NCI-H187 (cell line): ENCODE measurements at places on chromosomes 2 and 18.
A peak's percentile ranks its signal among the peaks of the same experiment; 100 is the strongest.

DNA sequence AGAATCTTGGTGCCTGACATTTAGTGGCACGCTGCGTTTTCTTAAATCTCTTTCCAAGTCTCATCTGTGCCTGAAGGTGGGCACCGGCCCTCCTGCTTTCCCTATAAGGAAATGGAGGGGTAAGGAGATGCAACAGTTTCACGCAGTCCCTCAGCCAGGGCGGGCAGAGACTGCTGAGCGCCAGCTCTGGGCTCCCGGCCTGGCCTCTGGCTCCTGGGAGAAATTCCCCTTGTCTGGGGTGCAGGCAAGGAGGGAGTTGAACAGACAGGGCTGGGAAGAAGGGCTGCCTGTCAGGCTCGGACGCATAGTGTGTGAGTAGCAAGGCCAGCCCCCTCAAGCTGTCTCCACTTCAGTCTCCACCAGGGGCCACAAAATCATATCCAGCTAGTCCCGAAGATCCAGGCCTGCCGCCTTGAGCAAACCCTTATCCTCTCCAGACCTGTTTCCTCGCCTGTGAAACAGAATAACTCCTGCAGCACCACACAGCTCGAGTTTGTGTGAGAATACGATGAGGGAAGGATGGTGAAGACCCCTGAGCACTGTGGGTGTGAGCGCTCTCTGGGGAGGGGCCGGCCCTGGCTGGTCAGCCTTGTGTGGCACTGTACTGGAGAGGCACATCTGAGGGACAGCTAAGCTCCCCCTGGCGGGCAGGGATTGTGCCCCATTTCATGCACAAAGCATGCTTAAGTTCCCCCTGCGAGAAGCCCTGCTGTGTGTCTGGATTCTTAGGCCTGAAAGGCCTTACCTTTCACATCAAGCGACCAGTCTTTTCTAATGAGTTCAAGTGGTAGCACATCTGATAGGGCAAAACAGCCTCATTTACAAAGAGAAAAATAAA, 33.8 kb downstream of the SDC1 start:
- no peak for DNase-seq

- no peak for DNase-seq
Observed at GRCh38 chr18:40056079-40056692, 1898.8 kb upstream of the PIK3C3 start.

- DNase-seq: no peak
Observed at GRCh38 chr18:79000997-79001396, 21.4 kb downstream of the SALL3 start.

GRCh38 chr2:66724241-66724640, 289.3 kb downstream of the MEIS1 start:
- DNase-seq: no peak

- no peak for DNase-seq
Observed at GRCh38 chr18:56202678-56203077, 435.7 kb downstream of the TXNL1 start.

DNA sequence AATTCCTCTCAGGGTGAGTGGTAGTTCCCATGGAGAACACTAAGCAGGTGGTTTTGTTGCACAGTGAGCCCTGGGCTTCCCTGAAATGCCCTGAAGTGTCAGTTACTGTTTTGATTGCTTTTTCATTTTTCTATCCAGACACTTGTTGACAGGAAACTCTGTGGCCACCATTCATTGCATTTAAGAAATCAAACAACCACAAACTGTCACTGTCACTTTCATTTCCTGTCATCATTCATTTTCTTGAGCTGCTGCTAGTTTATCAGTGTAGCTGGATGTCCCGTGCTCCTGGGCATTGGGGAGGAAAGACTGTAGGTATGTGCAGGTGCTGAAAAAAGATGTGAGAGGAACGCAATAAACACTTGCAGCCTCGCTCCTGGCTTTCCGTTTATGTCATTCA, 891.6 kb upstream of the ZEB2 start:
- DNase-seq: no peak

DNA sequence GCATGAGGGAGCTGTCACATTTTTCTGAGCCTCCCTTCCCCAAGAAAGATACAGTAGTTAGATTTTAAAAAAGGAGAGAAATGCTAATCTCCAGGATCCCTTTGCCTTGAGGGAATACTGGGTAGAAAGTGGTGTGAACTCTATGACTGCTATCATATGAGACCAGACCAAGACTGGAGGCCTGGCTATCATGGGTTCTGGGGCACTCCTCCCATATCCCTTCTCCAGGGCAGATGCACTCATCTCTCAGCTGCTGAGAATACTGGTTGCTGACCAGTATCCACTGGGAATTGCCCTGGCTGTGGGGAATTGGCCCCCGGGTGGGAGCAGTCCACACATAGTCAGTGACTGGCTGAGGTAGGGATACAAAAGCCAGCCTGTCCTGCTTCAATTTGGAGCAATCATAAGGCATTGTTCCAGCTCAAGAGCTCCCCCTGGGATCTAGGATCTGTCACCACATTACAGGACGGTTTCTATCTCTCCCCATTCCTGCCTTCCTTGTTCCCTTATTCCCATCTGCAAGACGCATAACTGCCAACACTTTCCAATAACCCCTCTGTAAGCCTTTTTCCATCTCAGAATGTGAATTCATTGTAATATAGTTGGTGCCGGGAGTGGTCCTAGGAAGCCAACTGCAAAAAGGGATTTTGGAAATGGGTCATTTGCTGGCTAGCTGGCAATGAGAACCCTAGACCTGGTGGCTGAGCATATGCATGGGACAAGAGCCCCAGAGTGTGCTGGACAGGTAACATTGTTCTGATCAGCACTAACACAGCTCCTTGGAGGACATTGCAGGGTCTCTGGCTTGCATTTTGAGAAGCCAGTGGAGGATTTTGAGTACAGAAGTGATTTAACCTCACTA, 35.4 kb upstream of the REEP1 start:
- no peak for DNase-seq

- no peak for DNase-seq
Observed at GRCh38 chr2:45943219-45944044, 292.0 kb downstream of the PRKCE start.

GRCh38 chr2:233848276-233848675, 6.1 kb downstream of the HJURP start:
- no peak for DNase-seq

DNA sequence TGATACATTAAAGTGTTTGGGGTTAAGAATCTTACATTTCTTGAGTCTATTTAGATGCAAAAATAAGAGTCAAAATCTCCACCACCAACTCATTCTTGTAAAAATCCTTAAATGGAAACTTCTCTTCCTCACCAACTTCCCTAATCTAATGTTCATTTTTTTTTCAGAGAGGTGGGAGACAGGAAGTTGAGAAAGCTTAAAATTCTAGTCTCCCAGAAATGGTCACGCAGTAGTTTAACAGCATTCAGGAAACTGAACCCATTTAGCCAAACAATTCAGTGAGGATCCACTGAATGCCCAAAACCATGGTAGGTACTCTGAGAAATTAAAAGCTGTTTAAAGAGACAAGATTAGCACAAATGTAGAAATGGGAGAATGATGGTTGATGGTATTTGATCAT, 69.0 kb downstream of the TXNL1 start:
- no peak for DNase-seq

DNA sequence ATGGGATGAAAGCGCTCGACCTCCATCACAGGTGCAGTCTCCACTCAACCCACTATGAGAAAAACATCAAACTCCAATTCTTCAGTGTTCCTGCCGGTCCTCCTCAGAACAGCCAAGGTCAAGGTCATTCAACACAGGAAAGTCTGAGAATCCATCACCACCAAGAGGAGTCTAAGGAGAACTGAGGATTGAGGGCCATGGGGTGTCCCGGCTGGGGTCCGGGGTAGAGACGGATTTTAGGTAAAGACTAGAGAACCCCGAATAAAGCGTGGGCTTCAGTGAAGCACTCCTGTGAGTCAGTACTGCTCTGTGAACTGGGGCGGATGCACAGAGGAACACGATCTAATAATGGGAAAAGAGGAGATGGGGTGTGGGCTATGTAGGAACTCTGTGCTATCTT, 41.8 kb downstream of the PTGR3 start:
- DNase-seq: no peak

DNA sequence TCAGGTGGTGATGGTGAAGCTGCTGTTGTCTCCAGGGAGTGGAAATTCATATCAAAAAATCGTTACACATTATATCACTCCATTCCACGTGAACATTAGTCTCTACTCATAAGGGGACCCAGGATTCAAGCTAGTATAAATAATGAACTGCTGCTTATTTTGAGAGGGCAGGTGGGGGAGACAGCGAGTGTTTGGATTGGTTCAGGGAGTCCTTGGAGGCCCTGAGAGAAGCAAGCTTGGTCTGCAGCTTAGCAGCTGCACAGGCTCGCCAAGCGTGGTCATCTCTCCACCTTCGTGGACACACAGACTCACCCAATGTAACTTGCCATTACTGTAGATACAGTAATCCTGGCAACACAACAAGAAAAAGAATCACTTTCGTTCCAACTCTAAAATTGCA, 177.6 kb downstream of the ZNF521 start:
- DNase-seq: no peak

GRCh38 chr2:201929281-201930026, 104.2 kb upstream of the FZD7 start:
- peak; percentile 19 for DNase-seq

DNA sequence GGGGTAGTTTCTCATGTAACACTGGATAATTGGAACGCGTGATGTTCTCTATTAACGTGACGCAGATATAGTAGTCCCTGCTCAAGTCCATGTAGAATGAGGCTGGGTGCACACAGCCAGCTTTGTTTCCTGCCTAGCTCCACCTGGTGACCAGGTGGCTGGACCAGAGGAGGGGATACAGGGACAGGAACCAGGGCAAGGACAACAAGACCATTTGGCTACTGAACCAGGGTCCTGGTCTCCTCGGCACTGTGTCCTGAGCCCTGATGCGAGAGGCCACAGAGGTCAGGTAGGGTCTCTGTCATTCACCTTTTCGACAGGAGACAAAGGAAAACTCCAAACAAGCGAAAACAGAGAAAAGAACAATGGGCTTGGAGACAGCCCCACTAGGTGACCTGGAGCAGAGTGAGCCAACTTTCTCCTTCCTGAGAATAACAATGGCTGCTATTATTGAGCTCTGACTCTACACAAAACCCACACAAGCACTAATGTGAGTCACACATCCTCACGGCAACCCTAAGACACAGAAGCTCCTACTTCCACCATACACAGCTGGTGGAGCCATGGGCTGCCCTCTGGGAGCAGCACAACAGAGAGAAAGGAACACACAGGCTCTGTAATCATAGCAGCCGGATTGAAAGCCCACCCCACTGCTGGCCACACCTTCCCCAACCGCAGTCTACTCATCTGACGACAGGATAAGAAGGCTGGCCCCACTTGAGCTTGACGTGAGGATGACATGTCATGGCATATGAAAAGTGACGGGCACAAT, 67.3 kb upstream of the TEX51 start:
- DNase-seq: no peak

DNA sequence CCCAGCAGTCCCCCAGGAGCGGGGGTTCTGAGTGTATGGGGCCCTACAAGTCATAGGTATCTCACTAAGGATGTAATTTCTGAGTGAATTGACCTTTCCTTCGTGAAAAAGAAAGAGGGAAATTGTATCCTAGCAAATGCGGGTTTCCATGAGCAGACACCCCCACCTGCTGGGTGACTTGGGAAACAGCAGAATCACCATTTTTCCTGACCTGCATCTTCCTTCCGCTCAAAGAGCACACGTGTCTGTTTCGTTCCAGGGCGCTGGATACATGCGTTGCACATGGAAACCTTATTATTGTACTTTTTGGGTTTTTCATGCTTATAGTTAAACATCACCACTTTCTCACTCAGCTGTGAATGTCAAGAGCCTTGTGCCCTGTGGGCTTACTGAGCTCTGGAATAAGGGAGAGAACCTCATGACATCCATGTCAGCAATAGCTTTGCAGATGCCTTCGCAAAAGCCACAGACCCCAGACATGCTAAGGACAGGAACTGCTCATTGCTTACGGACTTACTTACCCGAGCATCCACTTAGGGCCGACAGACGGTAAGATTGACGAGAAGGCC, 132.8 kb downstream of the TPO start:
- DNase-seq: peak; percentile 70

- no peak for DNase-seq
Observed at GRCh38 chr2:173823543-173823939, 141.6 kb downstream of the SP3 start.

- DNase-seq: no peak
Observed at GRCh38 chr2:232885264-232885961, 15.3 kb downstream of the SNORC start.

DNA sequence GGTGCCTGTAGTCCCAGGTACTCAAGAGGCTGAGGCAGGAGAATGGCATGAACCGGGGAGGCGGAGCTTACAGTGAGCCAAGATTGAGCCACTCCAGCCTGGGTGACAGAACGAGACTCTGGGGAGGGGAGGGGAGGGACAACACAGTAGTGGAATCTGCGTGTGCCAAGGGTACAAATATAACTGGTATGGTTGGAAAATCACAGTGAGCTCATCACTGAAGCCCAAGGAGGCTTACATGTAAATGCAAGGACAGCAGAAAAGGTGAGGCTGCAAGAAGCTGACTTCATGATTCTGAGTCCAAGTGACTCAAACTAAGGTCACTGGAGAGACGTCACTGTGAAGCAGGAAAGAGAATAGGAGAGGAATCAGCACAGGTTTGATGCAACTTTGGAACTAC, 9.2 kb downstream of the SEPTIN10 start:
- DNase-seq: no peak

DNA sequence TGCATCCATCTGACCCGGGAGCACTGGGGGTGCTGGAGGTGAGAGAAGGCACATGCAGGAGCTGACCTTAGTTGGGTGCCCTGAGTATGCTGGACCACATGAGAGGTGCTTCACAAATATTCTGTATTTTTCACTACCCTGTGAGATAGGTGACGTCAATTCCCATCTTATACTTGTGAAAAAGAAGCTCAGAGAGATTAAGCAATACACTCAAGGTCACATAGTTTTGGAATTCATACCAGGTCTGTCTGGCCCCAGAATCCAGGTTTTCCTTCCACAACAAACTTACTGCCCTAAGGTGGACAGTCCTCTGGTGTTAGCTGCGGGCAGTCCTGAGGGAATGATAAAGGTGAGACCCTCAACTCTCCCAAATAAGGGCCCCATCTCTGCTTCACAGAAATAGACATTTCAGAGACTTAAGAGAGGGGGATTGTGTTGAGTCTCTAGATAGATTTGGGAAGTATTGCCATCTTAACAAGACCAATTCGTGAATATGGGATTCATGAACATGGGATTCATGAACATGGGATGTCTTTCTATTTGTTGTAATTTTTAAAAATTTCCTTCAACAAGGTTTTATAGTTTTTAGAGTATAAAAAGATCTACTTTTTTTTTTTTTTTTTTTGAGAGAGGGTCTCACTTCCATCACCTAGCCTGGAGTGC, 64.0 kb upstream of the SMAD7 start:
- DNase-seq: no peak
